IMR-90 (cell line): ENCODE measurements at places on chromosomes 16 and 17. TPM values are rescaled to one million over a fixed set of nuclear protein-coding genes. Genes with fewer than 3 reads are reported as not detected.

GRCh38 chr17:79203016-79203415 lies 128.4 kb downstream of the ENGASE start:
- no peak for DNase-seq
- H3K27ac ChIP-seq = no peak overlapping the region
- H3K36me3 ChIP-seq = no peaks in the 10 kb centered on the region
- peaks cover 3% of the 10 kb centered on the region; the same call in 1 of the 2 replicates for H3K4me1 ChIP-seq

Gene TNFSF13
- 0.56 TPM in 1 of 2 replicates, not detected in the other for total RNA-seq

Gene SOX9
- 4.1 and 8.3 TPM in 2 replicates for total RNA-seq

GRCh38 chr16:86363836-86364618 lies 146.3 kb upstream of the FOXF1 start:
- H3K27me3 ChIP-seq = no peaks in the 10 kb centered on the region
- no peak for DNase-seq
- H3K4me1 ChIP-seq = peaks cover 31% of the 10 kb centered on the region
- H3K4me3 ChIP-seq = no peak overlapping the region

- peaks cover 4% of the 10 kb centered on the region; the same call in 1 of the 2 replicates for H3K4me1 ChIP-seq
- DNase-seq = no peak
- H3K27me3 ChIP-seq = peaks cover 21% of the 10 kb centered on the region
- no peak overlapping the region for H3K27ac ChIP-seq
- no peak overlapping the region for H3K4me3 ChIP-seq
- H3K36me3 ChIP-seq = no peaks in the 10 kb centered on the region
Observed at GRCh38 chr17:42853004-42853403, 2.0 kb downstream of the AOC3 start.

- DNase-seq = no peak
- H3K4me1 ChIP-seq = peaks cover 5% of the 10 kb centered on the region
- H3K27ac ChIP-seq = no peak overlapping the region
- no peaks in the 10 kb centered on the region for H3K27me3 ChIP-seq
Observed at GRCh38 chr16:67565470-67566100, 3.3 kb downstream of the CTCF start.

DNA sequence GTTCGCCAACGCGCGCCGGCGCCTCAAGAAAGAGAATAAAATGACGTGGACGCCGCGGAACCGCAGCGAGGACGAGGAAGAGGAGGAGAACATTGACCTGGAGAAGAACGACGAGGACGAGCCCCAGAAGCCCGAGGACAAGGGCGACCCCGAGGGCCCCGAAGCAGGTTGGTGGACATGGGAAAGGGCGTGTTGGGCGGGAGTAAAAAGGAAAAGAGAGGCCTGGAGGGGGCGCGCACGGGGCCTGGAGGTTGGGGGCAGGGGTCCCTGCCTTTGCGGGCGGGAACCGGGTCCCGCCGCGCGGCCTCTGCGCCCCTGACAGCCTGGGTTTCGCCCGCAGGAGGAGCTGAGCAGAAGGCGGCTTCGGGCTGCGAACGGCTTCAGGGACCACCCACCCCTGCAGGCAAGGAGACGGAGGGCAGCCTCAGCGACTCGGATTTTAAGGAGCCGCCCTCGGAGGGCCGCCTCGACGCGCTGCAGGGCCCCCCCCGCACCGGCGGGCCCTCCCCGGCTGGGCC lies 2.1 kb downstream of the IRX5 start:
- H3K27ac ChIP-seq = no peak overlapping the region
- no peaks in the 10 kb centered on the region for H3K4me1 ChIP-seq
- no peaks in the 10 kb centered on the region for H3K36me3 ChIP-seq
- peaks cover 68% of the 10 kb centered on the region for H3K27me3 ChIP-seq
- no peak overlapping the region for H3K4me3 ChIP-seq
- DNase-seq = no peak

GRCh38 chr17:41547378-41547841 lies 19.3 kb upstream of the KRT19 start:
- H3K4me1 ChIP-seq = peaks cover 21% of the 10 kb centered on the region
- H3K27me3 ChIP-seq = no peaks in the 10 kb centered on the region
- no peaks in the 10 kb centered on the region for H3K36me3 ChIP-seq
- no peak for DNase-seq
- H3K27ac ChIP-seq = peak overlapping the region; percentile 66
- no peak overlapping the region for H3K4me3 ChIP-seq

DNA sequence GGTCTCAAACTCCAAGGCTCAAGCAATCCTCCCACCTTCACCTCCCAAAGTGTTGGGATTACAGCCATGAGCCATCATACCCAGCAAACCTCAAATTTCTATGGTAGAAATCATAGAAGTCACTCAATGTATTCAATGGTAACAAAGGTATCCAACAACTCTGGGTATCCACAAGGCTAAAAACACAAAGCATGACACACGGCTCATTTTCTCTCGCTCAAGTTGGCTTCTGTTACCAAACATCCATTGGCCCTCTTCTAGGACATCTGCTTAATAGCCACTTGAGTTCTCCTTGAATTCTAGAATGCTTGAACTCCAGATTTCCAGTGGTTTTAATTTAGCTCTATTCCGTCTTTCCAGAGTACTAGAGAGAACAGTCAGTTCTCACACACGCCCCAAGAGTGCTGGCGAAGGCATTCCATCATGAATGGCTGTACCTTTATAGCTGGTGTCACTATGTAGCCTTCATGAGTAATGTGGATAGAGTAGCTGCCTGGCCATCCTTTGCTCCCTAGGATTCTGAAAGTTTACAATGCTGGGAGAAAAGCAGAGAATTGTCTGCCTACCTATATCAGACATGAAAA lies 42.6 kb downstream of the SPAG9 start:
- H3K36me3 ChIP-seq = peaks cover 9% of the 10 kb centered on the region
- DNase-seq = no peak
- H3K4me1 ChIP-seq = 0 out of 2 replicates have a peak, but pooled peaks cover 1% of the 10 kb centered on the region
- H3K4me3 ChIP-seq = no peak overlapping the region
- H3K27ac ChIP-seq = no peak overlapping the region
- H3K27me3 ChIP-seq = no peaks in the 10 kb centered on the region

Gene TNFRSF17
- not detected in 2 replicates for total RNA-seq

DNA sequence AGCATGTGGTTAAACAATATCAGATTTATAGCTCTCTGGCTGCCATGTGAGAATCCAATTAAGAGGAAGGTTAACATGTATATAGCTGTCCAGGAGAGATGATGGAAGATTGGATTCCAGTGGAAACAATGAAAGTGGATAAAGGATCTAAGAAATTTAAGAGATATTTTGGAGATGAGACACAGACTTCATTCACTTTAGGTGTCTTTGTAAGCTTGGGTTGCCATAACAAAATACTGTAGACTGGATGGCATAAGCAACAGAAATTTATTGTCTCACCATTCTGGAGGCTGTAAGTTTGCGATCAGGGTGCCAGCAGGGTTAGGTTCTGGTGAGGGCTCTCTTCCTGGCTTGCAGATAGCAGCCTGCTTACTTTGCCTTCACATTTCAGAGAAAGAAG lies 155.9 kb upstream of the MYOCD start:
- peaks cover 15% of the 10 kb centered on the region for H3K4me1 ChIP-seq
- peak overlapping the region; percentile 98 for H3K27ac ChIP-seq
- no peak overlapping the region for H3K4me3 ChIP-seq
- H3K27me3 ChIP-seq = no peaks in the 10 kb centered on the region
- no peaks in the 10 kb centered on the region for H3K36me3 ChIP-seq

- no peak for DNase-seq
- H3K27ac ChIP-seq = no peak overlapping the region
- no peaks in the 10 kb centered on the region for H3K27me3 ChIP-seq
- H3K36me3 ChIP-seq = no peaks in the 10 kb centered on the region
Observed at GRCh38 chr17:31318851-31319661, 2.4 kb downstream of the EVI2A start.

DNA sequence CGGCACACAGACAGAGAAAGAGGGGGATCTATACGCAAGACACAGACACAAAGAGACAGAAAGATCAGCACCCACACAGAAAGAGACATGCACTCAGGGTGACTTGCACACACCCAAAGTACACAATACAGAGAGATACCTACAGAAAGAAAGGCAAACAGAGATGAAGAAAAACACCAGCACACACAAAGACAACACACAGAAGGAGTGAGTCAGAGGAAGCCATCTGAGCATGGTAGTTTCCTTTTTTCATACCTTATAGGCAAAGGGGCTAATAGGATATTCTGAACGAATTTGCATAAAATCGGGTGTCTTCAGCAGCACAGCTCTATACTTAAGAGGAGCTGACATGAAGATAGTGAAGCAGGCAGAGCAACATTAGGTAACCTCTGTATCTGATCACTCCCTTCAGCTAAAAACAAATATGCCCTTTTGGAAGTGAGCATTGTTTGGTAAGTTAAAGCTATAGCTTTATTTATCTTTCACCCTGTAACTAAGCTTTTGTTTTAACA lies 198.6 kb downstream of the AATF start:
- no peak overlapping the region for H3K4me3 ChIP-seq
- H3K36me3 ChIP-seq = peaks cover 4% of the 10 kb centered on the region; the same call in 1 of the 2 replicates
- H3K27me3 ChIP-seq = no peaks in the 10 kb centered on the region

- peaks cover 7% of the 10 kb centered on the region for H3K4me1 ChIP-seq
- DNase-seq = no peak
- H3K27ac ChIP-seq = no peak overlapping the region
- no peaks in the 10 kb centered on the region for H3K36me3 ChIP-seq
- no peak overlapping the region for H3K4me3 ChIP-seq
Observed at GRCh38 chr16:87389245-87389644, 2.9 kb upstream of the MAP1LC3B start.

DNA sequence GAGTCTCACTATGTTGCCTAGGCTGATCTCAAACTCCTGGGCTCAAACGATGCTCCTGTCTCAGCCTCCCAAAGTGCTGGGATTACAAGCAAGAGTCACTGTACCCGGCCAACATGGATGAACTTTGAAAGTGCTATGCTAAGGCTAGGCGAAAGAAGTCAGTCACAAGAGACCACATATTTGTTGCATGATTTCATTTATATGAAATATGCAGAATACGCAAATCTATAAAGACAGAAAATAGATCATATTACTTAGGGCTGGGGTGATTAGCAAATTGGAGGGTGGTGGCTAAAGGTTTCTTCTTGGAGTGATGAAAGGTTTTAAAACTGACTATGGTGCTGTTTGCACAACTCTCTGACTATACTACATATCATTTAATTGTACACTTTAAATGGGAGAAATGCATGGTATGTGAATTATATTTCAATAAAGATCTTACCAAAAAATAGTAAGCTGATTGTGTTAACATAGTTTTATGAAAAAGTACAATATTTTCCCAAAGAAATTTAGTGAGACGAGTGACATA lies 1.2 kb upstream of the FLYWCH1 start:
- H3K27me3 ChIP-seq = no peaks in the 10 kb centered on the region
- H3K27ac ChIP-seq = peak overlapping the region; percentile 26; the same call in 1 of the 2 replicates
- peaks cover 4% of the 10 kb centered on the region; the same call in 1 of the 2 replicates for H3K4me1 ChIP-seq
- DNase-seq = peak; percentile 50
- H3K4me3 ChIP-seq = no peak overlapping the region

Gene PEMT
- total RNA-seq = 23.3 and 25.0 TPM in 2 replicates
